ENCODE measurements at places on chromosomes 7 and 10.

DNA sequence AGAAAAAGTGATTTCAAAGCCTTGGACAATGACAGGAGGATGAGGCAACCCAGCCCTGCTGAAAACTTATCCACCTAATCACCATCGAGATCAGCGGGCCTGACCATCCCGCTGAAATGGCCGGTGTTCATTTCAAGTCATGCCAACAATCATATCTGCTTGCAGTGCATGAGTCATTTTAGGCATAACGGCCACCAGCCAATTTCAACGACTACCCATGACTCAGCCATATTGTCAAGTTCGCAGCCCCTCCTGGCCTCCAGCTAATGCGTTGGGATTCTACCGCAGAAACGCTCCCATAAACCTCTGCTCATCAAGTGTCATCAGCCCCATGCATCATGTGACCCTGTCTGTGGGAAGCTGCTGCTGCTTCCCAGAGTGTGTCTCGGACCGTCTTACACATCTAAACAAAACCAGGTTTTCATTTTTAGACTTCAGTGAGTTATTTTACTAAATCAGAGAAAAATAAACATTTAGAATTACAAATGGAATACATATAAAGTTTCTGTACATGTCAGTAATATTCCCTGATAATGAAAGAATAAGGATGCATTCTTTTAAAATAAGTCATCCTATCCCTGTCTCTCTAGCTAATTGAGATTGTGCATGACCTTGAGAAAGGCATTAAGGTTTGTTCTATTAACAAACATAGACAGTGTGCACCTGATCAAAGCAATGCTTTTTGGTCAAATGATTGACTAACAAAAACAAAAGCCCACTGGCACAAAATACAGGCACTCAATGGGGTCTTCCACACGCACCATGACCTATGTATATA is 188.9 kb downstream of the ADAM12 start:
- DNase-seq: no peak

- DNase-seq: no peak
Observed at GRCh38 chr7:139691253-139691781, 86.5 kb downstream of the HIPK2 start.

DNA sequence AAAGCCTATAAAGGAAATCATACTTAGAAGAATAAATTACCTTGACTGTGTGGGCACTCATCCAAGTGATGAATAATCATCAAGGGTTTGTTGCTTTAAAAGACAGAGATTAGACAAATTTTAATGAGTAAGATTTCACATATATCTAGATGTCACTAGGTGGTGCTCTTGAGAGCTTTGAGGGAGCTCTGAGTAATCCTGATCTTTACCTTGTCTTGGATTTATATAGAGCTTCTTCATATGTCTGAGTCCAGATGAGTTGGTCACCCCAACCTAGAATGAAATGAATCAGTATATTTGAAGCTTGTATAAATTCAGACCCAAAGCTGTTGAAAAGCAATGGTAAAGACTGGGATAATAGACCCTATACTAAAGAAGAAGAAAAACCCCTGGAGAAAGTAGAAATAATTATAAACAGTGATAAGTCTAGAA is 3.7 kb downstream of the AGR2 start:
- no peak for DNase-seq

DNA sequence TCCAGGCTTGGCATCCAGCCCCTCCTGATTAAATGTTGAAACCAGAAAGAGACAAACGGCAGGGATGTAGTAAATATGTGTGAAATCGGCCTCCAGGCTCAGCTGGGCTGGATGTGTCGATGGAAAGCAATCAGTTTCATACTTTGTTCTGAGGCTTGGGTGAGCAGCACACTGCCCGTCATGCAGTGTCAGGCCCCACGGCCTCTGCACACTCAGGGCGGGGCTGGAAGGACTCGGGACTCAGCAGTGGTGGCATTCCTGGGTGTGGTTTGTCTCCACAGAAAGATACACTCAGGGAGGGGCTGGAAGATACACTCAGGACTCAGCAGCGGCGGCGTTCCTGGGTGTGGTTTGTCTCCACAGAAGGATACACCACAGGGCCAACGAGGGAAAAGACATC is 22.0 kb downstream of the ADGRA1 start:
- no peak for DNase-seq

DNA sequence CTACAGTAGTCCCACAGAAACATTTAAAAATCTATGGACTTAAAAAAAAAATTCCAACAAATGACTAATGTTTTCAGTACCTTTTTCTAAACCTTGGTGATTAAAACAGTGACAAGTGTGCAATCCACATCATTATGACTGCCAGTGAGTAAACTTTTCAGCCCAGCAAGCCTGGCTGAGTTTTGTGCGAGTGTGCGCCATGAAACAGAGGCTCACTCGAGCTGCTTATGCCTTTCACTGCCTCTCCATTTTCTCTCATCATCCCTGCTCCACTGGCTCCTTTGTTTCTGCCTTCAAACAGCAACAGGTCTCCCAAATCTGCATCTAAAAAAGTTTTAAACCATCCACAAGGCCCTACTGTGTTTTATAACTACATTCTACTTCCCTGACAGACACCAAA is 105.8 kb downstream of the USP6NL start:
- DNase-seq: no peak

DNA sequence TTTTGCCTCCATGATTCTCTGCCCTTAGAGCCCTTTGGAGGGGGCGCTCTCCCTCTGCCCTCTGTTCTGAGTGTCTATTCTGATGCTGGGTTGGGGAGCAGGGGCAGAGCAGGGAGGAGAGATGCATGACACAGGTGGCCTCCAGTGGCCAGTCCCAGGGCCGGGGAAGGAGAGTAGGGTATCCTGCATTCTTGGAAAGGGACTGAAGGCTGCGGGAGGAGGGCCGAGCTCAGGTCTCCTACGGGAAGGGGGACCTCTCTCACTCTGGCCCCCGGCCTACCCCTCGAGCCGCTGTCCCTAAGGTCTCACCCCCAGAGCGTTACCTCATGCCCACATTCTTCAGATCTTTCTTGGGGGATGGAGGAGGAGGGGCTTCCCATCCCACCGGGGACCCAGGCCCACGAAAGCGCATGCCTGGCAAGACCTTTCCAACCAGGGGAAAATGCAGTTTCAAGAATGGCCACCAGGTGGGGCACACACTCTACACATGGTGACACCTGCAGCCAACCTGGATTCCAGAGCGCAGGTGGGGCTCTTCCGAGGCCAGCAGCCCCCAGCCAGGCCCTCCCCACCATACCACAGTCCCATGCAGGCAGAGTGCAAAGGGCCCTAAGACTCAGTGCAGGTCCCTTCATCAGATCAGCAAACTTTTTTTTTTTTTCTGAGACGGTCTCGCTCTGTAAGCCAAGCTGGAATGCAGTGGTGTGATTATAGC is 86.4 kb downstream of the MYL10 start:
- DNase-seq: peak; percentile 78

GRCh38 chr7:75639071-75639885 is 99.5 kb downstream of the HIP1 start:
- peak; percentile 61 for DNase-seq

DNA sequence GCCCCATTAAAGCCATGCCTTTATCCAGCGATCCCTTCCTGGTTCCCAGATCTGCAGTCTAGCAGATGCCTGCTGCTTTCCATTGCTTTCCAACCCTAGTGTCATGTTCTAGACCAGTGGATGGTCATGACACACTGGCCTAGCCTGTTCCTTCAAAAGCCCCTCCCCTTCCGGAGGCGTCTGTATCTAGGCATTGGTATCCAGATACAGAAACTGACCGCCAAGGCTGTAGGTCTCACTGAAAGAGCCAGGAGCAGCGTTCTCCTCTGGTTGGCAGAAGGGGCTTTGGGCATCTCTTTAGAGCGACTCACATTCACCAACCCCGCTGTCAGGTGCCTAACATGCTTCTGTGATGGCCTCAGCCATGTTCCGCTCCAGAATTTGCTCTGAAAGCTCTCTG is 22.6 kb downstream of the JCAD start:
- DNase-seq: no peak

DNA sequence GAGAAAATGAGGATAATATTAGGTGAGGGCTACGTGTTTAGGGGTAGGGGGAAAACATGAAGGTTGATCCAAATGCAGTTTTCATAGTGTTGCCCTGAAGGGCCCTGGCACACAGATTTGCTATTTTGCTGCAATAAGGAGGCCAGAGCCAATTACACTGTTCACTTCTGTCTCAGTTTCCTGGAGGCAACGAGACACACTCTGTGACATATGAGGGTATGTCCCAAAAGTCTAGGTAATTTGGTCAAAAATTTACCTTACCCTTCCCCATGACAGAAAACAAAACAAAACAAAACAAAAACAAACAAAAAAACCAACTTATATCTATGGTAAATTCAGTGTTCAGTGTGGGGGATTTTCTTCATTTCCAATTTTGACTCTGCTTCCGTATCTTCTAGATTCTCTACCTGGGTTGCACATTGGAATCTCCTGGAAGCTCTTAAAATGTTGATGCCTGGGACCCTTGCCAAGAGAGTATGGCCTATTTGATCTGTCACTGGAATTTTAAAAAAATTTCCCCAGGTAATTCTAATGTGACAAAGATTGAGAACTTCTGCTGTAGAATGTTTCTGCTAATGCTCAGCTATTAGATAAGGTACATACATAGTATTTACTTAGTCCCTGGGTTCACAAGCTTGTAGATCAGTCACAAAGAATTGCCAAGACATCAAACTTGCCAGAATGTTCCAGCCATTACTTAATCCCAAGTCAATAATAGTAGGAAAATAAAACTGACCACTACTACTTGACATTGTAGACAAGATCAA is 139.5 kb downstream of the SEMA3E start:
- no peak for DNase-seq

- DNase-seq: no peak
Observed at GRCh38 chr7:131012477-131013031, 278.5 kb upstream of the KLF14 start.

- no peak for DNase-seq
Observed at GRCh38 chr7:74306004-74306729, 17.0 kb downstream of the CLIP2 start.

DNA sequence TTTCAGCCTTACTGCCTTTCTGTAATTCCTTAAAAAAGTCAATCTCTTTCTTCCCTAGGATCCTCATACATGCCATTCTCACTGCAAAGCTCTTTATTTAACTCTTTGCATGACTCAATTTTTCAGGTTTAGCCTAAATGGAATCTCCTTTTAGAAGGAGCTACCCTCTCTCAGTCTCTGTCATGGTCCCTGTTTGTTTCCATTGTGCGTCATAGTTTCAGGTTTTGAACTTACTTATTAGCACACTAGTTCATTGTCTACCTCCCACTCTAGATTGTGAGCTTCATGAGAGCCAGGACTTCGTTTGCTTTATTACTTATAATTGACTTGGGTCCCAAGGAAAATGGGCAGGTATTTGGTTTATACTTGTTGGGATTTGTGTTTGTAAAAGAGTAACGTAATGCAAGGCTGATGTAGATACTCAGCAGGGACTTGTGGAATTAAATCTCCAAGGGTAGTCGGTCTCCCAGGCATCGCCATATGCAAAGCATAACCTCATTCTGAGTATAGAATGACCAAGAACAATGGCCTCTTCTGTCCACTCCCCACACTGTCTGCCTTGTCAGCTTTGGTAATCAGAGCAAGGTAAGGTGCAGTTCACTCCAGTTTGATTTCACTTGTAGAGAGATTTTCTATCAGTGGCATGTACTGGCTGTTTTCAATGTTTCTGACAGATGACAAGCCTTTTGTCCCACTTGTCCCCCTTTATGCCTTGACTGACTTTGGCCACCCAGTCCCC is 252.0 kb downstream of the SORCS3 start:
- no peak for DNase-seq

- DNase-seq: no peak
Observed at GRCh38 chr7:157395206-157395605, 58.4 kb downstream of the DNAJB6 start.

DNA sequence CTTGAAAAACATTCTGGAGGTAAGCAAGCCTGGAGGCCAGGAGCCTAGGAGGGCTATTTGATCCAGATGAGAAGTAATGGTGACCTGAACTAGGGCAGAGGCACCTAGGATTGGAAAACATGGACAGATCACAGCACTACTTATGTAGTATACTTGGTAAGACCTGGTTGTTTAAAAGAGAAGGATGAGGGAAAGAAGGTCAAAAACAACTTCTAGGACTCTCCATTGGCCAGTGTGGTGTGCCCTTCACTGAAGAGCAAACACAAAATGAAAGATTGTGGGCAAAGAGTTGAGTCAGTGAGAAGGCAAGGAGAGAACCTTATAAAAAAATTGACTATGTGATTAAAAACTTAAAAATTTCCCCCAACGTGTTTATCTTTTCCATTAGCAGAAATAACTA is 14.3 kb downstream of the ANKRD1 start:
- no peak for DNase-seq

- no peak for DNase-seq
Observed at GRCh38 chr10:45380903-45381620, 7.0 kb downstream of the ALOX5 start.

- no peak for DNase-seq
Observed at GRCh38 chr10:93267521-93267920, 193.8 kb downstream of the CYP26A1 start.

GRCh38 chr10:22539579-22540298 is 174.6 kb downstream of the PIP4K2A start:
- DNase-seq: no peak

DNA sequence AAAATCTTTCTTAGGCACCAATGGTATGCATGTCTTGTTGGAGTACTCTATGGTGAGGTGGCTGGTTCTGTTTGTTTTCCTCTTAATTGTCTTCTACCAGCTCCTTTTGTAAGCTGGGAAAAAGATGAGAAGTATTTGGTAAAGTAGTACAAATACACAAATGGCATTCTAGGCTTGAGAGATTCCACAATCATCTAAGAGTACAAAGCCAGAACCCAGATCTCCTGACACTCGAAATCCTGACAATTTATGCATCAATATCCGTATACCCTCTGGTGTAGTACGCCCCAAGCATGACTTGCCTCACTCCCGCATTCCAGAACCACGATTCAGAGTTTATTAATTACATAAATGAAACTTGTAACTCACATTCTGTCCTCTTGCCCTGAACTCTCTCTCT is 43.5 kb downstream of the CDCA7L start:
- no peak for DNase-seq

DNA sequence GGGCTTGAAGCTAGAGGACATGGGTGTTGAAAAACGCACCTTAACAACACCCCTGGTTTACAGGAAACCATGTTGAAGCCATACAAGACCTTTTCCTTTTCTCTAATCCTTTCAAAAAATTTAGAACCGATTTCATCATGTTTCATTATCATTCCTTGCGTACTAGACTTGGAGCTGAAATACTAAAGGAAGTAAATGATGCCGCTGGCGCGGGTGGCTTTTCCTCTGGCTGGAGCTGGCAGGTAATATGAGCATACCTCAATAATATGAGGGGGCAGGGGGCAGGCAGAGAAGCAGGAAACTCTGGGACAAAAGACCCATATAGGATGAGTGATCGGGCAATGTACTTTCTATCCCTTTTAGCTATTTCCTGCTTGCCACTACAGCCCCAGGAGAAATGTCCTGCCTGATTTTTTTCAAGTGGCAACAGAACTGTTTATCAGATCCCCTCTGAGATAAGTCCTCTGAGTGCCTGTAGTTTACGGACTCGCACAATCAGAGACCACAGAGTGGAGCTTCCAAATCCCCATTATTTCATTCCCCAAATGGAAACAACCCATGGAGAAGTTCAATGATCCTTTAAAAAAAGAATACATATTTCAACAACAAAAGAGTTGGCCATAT is 450.1 kb downstream of the KCNMA1 start:
- no peak for DNase-seq

- no peak for DNase-seq
Observed at GRCh38 chr10:100697070-100697469, 48.3 kb upstream of the PAX2 start.

GRCh38 chr10:114357515-114357996 is 46.7 kb downstream of the AFAP1L2 start:
- no peak for DNase-seq

Data from iPS DF 6.9 (cell line).